ENCODE measurements at places on chromosomes 1 and 21.

DNA sequence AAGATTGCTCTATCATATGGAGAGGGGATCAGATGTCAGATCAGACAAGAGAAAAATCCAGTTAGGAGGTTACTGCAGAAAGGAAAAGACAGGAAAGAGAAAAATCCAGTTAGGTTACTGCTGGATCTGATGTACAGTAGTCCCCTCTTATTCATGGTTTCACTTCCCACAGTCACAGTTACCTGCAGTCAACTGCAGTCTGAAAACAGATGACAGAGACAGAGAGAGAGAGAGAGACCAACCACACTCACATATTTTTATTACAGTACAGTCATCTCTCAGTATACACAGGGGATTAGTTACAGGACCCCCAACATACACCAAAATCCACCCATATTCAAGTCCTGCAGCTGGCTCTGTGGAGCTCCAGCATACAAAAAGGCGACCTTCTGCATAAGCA is 29.3 kb downstream of the NUP133 start:
- DNase-seq: no peak

DNA sequence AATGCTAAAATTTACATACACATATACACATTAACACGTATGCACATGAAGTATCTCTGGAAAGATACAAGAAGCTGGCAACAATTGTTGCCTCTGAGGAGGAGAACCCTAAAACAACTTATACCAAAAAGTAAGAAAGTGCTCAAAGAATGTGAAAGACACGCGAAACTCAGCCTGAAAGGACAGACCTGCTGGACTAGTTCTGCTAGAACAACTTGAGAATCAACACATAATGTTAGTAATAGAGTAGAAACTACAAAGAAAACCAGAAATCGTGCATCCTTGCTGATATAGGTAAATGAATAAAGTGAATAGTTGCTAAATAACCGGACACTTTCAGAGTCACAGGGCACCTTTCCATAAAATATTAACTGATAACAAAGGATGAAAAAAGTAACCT is 242.5 kb downstream of the RERE start:
- no peak for DNase-seq

- DNase-seq: no peak
Measured at GRCh38 chr1:6861075-6861724, 75.9 kb downstream of the CAMTA1 start.

DNA sequence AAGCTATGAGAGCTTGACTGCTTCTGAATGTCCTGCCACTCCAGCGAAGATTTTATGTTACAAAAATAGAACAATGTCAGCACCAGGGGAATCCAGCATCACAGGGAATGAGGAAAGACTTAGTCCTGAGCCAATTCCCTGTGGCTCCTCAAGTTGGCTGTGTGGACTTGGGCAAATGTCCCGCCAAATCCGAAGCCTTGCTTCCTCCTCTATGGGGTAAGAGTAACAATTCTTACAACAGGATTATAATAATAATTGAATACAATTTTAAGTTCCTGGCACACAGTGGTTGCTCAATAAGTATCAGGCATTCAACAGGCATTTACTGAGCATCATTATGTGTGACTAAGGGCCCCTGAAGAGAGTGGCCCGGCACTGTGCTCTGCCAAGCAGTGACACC is 44.4 kb downstream of the STPG1 start:
- DNase-seq: no peak

DNA sequence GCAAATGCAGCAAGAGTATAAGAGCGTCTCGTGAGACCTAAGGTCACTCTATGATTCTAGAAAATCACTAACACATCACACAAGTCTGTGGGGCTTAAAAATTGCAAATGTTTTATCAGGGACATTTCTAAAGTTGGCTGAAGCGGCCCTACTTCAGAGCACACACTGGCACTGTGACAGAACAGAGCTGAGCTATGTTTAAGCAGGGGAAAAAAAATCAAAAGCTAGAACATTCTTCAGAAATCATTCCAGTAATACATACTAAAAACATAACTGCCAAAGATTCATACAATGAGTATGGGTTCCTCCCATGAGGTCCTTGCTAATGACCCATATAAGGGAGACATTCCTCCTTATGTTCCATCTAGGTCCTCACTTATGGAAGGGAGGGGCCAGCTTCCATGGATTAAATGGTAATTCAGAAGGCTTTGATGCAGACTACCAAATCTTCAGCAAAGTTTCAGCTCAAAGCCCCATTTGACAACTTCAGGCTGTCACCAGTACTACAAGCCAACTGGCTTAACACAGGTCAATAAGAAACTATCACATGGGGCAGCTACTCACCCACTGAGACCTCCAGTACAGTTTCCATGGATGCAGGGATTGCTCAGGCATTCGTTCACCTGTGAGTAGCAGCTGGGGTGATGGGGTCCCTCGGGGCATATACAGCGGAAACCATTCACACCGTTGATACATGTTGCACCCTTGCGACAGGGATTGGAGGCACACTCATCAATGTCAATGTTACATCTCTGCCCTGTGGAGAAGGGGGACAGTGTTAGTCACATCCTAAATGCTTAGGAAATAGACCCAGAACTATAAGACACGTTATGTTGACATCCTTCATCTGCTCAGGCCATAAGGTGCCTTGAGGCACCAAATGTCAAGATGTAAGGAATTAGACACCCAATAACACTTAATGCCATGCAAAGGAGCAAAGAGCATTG is 58.4 kb upstream of the ADAM30 start:
- no peak for DNase-seq

DNA sequence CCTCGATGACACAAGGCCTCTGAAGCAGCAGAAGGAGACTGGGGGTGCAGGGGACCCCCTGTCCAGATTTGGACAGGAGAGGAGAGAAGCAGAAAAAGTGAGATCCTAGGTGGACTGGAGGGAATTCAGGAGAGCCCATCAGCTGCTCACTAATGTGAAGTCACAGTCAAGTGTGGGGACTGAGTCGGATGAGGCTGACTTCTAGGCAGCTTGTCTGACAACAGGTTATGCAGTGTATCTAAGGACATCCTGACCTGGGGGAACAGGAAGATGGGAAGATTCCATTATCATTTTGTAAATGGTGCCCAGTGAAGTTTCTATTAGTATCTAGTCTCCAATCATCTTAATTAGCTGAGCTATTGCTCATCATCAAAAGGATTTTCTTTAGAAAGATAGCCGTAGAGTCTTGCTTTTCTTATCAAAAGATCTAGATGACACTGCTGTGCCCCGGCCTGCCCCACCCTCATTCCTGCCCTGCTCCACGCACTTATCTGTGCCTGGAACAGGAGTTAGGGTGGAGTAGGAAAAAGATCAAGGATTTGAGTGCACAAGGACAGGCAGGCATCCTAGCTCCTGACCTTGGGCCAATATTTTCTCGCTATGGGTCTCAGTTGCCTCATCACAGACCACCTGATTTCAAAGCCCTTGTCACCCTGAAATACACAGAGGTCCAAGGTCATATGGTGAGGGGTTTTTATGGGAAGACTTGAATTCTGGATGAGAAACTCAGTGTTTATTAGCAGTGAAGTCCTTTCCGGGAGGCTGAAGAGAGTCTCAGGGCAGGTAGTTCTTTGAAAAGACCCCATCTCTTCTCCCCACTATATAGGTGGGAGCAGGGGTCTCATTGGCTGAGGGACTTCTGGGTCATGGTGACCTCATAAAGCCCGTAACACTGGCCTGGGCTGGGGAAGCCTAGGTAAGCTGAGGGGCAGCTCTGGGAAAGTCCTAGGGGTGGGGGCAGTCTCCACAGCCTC is at the start of gene MROH7:
MROH7 (plus strand) TSS at position 924 of the 974 bp plus-strand sequence. CDS start 11,141 bp downstream, outside the sequence.
- DNase-seq: no peak

GRCh38 chr1:161163793-161164192 is 2.4 kb upstream of the PPOX start:
- DNase-seq: no peak

DNA sequence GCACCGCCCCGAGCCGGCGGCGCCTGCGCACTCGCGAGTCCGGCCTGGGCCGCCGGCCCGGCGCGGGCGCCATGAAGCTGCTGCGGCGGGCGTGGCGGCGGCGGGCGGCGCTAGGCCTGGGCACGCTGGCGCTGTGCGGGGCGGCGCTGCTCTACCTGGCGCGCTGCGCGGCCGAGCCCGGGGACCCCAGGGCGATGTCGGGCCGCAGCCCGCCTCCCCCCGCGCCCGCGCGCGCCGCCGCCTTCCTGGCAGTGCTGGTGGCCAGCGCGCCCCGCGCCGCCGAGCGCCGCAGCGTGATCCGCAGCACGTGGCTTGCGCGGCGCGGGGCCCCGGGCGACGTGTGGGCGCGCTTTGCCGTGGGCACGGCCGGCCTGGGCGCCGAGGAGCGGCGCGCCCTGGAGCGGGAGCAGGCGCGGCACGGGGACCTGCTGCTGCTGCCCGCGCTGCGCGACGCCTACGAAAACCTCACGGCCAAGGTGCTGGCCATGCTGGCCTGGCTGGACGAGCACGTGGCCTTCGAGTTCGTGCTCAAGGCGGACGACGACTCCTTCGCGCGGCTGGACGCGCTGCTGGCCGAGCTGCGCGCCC is at the start of gene B3GALT6:
B3GALT6 (plus strand) TSS at position 30 of the 588 bp plus-strand sequence; CDS start at position 72, 42 bp downstream.
- no peak for DNase-seq

- no peak for DNase-seq
Measured at GRCh38 chr1:12370333-12370975, 140.6 kb downstream of the VPS13D start.

DNA sequence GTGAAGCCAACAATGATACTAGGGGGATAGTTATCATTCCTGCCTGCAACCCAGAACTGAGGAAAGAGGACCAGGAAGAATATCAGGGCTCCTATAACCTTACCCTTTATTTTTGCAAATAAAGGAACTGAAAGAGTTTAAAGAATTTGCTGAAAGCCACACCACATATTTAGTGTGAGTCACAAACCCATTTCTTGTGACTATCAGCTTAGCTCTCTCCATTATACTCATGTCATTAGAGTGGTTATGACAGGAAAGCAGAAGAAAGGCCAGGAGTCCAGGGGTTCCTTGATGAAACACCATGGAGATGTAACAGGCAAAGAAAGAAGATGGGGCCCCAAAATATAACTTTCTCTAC is 141.1 kb upstream of the SAMSN1 start:
- DNase-seq: no peak

Measured in activated CD8-positive, alpha-beta memory T cell treated with anti-CD3 and anti-CD28 coated beads for 1 hour (primary cell).